ENCODE measurements at places on chromosomes 16 and 17.
A peak's percentile ranks its signal among the peaks of the same experiment; 100 is the strongest.

GRCh38 chr17:59827721-59828477 is 64.8 kb downstream of the TUBD1 start:
- DNase-seq = no peak

- no peak for DNase-seq
These were observed 5.9 kb downstream of the CD300LB start for GRCh38 chr17:74525465-74525725.

- DNase-seq = no peak
These were observed 10.2 kb upstream of the TXNDC11 start for GRCh38 chr16:11752856-11753255.

GRCh38 chr16:50274326-50275097 is 8.2 kb downstream of the ADCY7 start:
- DNase-seq = peak; percentile 32

DNA sequence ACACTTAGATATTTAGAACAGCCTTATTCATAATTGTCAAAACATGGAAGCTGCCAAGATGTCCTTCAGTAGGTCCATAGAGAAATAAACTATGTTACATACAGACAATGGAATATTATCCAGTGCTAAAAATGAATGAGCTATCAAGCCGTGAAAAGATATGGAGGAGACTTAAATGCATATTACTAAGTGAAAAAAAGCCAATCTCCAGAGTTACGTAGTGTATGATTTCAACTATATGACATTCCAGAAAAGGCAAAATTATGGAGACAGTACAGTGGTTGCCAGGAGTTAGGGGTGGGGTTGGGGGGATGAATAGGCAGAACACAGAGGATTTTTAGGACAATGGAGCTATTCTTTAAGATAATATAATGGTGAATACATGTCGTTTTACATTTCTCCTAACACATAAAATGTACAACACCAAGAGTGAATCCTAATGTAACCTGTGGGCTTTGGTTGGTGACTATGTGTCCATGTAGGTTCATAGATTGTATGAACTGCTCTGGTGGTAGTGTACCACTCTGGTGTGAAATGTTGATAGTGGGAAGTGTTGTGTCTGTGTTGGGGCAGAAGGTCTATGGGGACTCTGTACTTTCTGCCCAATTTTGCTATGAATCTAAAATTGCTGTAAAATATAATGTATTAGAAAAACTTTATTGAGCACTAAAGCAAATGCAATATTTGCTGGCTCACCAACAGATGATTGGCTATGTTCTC is 122.6 kb downstream of the USP22 start:
- no peak for DNase-seq

DNA sequence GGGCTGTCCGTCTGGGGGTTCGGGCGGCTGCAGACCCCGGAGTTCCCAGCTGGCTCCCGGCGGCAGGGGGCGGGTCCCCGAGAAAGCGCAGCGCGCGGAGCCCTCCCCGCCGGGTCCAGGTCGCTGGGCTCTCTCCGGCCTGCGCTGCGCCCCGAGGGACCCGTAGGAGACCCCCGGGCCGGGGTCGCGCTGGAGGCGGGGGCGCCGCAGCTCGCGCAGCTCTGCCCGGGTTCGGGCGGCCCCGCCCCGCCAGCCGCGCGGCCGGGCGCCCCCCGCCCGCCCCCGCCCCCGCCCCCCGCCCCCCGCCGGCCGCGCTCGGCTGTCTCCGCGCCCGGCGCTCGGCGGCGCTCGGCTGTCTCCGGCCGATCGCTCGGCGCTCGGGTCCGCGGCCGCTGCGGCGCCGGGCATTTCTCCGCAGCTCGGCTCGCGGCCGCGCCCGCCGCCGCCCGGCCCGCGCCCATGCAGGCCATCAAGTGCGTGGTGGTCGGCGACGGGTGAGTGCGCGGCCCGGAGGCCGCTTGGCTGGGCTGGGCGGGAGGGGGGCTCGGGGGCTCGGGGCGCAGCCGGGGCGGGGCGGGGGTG is at the start of gene RAC3:
TSS of gene RAC3 (plus strand) at position 376 of the 582 bp plus-strand sequence. CDS start at position 460, 84 bp downstream.
- no peak for DNase-seq

DNA sequence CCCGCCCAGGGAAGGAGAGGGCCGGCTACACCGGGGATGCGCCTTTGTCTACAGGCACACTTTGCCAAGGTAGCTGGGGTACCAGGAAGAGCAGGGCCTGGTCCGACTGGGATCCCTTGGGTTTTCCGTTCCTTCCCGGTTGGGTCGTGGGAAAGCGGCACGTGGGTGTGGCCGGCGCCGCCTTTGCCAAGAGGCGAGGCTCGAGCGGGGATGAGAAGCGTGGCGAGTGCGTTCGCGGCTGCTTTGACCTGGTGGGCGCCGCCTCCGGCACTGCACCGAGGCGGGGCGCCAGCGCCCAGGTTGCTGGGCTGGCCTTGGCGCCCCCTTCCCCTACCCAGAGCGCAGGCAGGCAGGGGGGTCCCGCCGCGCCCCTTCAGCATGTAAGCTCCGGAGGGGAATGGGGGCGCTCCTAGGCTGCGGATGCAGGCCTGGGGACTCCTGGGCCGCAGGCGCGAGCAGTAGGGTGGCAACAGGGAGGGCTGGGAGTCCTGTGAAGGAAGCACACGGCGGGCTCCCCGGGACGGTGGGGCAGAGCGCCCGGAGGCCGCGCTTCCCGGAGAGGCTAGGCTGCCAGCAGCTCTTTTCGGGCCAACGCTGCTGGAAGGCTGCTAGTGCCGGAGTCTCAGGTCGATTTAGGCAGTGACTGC is 2.0 kb downstream of the HAS3 start:
- no peak for DNase-seq

Measured in stimulated activated CD8-positive, alpha-beta memory T cell treated with anti-CD3 and anti-CD28 coated beads, Interleukin-7, amount 100 ng/mL, for 1 hour (primary cell).